Stimulated activated CD8-positive, alpha-beta memory T cell treated with anti-CD3 and anti-CD28 coated beads, Interleukin-15, amount 100 ng/mL, for 48 hours (primary cell): ENCODE measurements at places on chromosomes 5 and 9.
A peak's percentile ranks its signal among the peaks of the same experiment; 100 is the strongest.

DNA sequence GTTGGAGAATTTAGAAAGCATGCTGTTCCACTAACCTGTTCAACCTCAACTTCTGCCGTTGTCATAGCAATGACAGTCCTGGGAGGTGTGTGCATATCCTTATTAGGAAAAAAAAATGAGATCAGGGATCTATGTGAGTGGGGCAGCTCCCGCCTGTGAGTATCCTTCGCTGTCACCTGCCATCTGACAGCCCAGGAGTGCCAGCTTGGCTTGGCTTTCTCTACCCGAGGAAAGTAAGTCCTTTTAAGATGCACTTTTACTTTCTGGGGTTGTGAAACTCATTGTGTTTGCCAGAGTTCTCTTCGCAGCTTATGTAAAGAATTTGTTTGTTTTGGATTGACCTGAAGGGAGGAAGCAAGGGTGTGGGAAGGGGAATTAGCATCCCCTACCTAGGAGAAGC is 21.8 kb downstream of the PCDHAC2 start:
- no peak for DNase-seq

DNA sequence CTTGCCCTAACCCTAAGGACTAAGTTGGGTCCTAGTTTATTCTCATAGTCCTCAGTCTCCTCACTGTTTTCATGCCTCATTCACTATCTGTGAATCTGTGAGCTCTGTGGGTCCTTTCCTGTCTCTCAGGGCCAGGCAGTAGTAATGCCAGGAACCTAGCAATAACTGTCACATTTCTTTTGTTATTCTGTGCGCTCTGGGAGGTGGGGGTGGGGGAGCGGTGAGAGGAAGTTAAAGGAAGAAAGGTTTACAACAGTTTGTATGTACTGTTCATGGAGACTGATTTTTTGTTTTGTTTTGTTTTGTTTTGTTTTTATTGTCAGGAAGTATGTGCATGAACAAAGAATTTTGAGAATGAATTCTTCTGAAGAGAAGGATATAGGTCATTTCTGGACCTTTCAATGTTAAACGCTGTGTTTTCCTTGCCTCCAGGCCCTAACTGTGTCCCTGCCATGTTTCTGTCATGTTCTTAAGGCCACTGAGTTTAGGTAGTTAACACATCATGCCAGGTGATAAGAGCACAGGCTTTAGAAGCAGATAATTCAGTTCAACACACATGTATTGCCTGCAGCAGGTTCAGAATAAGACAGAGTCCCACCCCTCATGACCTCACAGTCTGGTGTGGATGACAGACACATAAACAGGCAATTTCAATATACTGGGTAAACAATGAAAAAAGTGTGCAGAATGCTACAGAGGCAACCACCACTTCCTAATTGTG is 13.3 kb upstream of the FEM1C start:
- no peak for DNase-seq

DNA sequence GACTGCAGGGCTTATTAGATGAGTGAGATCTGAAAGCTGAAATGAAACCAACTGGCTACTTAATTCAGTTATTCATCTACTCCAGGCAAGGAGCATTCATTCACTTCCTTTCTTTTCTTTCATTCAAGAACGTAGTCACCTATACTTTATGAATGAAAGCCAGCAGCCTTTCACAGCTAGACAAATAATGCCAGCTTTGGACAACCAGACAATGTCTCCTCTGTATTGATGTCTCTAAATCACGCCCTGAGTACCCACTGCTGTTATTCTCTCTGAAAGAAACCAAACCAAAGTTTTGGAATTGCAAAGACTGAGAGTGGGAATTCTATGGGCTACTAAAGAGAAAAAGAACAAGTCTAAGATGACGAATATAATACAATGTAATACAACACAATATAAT is 121.2 kb upstream of the PTPN3 start:
- DNase-seq: no peak

GRCh38 chr5:168128557-168128956 is 162.9 kb upstream of the WWC1 start:
- DNase-seq: no peak

GRCh38 chr9:3746296-3747275 is 220.8 kb upstream of the RFX3 start:
- DNase-seq: peak; percentile 15

DNA sequence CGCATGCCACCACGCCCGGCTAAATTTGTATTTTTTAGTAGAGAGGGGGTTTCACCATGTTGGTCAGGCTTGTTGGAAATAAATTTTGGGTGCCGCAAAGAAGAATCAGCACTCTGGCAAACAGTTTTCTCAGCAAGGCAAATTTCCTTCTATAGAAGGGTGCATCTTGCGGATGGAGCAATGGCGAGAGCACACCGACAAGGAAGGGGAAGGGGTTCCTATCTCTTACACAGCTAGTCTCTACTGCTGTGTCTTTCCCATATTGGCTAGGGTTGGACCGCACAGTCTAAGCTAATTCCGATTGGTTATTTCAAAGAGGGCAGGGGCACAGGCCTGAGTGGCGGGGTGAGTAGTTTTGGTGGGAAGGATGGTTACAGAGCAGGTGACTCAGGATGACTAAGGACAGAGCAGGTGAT is 707 bp downstream of the GTF3C5 start:
- no peak for DNase-seq

GRCh38 chr5:132840313-132840712 is 9.9 kb upstream of the SHROOM1 start:
- DNase-seq: no peak

GRCh38 chr9:107739601-107740082 is 250.1 kb upstream of the KLF4 start:
- DNase-seq: no peak

GRCh38 chr5:6305853-6306252 is 72.5 kb downstream of the MED10 start:
- no peak for DNase-seq

- no peak for DNase-seq
Observed at GRCh38 chr5:68141494-68141893, 74.1 kb upstream of the PIK3R1 start.

GRCh38 chr9:109251080-109251775 is 69.6 kb downstream of the EPB41L4B start:
- no peak for DNase-seq

DNA sequence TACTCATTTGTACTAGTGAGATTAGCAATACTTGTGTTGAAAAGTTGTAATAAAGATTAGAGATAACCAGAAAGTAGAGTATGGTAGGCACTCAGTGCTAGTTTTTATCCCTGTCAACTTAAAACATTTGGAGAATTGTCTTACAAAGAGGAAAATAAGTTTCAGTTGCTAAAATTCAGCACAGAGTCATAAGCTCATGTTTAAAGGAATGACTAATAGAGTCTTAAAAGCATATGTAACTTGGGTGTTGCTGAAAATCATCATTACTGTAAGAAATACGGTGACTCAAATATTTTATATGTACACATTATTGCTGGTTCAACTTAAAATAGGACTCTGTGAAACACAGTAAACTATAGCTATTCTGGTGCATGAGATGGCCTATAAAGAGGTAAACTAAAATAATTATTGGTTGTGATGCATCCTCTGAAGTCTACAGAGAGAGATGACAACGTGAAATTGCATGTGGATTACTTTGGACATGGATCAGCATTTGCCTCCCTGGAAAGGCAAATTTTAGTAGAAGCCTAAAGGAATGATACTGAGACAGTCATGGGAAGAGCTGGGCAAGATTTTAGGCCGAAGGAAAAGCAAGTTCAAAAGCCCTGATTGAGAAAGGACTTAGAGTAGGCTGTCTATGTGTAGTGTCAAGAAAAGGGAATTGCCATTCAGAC is 34.6 kb downstream of the SGCD start:
- DNase-seq: no peak

DNA sequence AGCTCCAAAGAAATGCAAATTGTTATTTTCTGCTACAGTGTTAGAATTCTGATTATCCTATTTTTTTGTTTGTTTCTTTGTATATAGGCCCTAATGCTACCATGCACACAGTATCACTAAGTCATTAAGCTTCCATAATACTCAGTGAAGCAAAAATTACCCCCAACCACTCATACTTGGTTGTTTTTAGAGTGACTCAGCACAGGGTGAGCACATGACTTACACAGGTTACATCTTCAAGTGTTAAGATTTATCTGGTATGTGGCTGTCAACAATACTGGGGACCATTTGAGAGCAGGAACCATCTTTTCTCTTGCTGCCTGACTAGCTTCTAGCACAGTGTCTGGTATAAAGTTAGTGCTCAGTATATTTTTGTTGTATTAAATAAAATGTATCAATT is 255.8 kb upstream of the SLC24A2 start:
- no peak for DNase-seq

- no peak for DNase-seq
Observed at GRCh38 chr5:2666081-2666480, 85.4 kb downstream of the IRX2 start.

DNA sequence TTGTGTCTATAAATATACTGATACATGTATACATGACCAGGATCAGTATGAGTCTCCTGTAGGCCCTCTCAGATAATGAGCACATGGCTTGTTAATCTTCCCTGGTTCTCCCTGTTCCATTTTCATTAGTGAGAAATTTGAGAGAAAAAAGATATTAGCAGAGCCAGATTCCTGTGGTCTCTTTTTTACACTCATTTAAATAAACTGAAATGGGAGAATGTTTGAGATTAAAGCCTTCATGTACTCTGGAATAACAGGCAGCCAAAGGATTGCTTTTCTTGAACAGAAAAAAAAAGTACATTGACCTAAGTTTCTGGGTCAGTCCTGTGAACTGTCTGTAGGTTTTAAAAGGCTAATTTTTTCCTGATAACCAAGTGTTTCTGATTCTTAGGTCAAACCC is 44.2 kb downstream of the PWWP2A start:
- no peak for DNase-seq

- DNase-seq: no peak
Observed at GRCh38 chr5:142074006-142074405, 34.6 kb upstream of the NDFIP1 start.

GRCh38 chr9:127954831-127955293 is 17.2 kb upstream of the DPM2 start:
- no peak for DNase-seq

DNA sequence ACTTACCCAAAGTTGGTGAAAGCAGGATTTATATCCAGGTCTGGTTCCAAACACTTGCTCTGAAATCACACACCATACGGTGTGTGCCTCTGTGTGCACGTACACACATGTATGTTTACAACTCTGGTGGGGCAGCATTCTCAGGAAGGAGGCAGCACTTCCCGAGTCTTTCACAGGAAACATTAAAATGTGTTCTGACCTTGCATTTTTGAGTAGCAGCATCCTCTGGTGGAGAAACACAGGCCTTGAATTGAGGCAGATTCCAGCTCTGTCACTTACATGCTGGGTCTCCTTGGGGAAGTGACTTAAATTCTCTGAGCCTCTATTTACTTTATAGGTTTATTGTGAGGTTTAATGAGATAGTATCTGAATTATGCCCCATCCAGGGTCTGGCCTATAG is 126.4 kb downstream of the RGS3 start:
- DNase-seq: no peak

GRCh38 chr9:38278931-38279679 is 113.4 kb upstream of the ALDH1B1 start:
- no peak for DNase-seq

GRCh38 chr5:95223566-95224258 is 61.2 kb downstream of the MCTP1 start:
- no peak for DNase-seq

DNA sequence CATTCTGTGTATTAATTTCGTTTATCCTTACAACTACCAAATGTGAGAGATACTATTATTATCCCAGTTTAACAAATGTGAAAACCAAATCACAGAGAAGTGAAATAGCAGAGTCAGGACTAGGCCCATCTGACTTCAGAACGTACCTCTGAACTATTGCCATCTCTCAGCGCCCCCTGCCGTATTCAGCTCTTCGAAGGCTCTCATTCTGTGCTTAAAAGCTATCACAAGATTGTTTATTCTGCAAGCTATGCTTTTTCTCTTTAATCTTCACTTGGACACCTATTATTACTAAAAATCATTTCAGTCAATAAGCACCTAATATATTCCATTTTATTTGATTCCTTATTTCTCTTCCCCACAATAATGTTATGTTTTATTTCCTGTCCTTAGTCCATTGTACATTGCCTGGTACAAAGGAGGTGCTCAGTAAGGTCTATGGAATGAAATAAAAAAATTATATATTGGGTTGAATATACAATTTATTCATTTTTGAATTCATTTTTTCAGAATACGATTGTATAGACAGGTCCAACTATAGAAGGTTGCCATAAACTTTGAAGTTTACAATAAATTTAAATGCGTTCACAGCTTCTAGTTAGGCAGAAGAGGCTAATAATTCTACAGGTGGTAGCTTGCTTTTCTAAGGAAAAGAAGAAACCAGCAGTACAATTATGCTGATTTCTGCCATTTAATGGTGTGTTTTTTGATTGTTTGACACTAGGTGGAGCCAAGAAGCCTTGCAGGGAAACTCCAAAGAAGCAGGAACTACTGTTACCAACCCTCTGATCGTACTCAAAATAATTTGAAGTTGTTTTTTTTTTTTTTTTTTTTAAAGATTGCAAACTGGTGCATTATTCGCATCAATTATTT is 202.2 kb upstream of the DMRTA1 start:
- no peak for DNase-seq

GRCh38 chr9:4303006-4303405 is 3.1 kb upstream of the GLIS3 start:
- no peak for DNase-seq

- DNase-seq: no peak
Observed at GRCh38 chr5:111134087-111134486, 41.9 kb downstream of the WDR36 start.

DNA sequence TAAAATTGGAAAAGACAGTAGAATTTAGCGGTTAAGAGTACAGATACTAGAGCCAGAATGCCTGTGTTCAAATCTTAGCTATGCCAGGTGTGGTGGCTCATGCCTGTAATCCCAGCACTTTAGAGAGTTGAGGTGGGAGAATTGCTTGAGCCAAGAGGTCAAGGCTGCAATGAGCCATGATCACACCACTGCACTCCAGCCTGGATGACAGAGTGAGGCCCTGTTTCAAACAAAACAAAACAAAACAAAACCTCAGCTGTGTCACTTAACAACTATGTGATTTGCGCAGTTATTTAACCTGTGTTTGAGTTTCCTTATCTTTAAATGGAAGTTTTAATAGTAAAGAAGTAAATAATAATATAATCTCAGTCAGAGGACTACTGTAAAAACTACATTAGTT is 68.3 kb downstream of the TBCA start:
- DNase-seq: no peak

DNA sequence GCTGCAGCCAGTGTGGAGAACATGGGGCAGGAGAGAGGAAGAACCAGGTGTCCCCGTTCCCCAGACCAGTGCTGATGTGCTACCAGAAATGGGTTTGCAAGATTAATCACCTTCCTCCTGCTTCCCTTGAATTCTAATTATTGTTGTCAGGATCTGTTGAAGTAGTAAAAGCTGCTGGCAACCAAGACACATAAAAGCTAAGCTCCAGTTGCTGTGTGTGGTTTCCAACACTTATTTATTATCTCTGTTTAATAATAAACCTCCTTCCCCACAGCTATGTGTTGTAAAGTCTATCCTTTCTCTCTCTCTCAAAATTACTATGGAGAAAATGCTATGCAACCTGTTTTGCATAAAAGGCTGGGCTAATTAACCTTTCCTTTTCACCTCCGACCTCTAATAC is 2.3 kb upstream of the RETREG1 start:
- no peak for DNase-seq

GRCh38 chr5:110104726-110105669 is 415.3 kb downstream of the MAN2A1 start:
- DNase-seq: no peak
